ENCODE measurements at places on chromosomes 7 and 10. TPM values are rescaled to one million over a fixed set of nuclear protein-coding genes. Genes with fewer than 3 reads are reported as not detected.

ZNF92 gene
- total RNA-seq: 13.6 TPM

ASZ1 gene
- not detected for total RNA-seq

SORCS1 gene
- total RNA-seq: not detected

DNA sequence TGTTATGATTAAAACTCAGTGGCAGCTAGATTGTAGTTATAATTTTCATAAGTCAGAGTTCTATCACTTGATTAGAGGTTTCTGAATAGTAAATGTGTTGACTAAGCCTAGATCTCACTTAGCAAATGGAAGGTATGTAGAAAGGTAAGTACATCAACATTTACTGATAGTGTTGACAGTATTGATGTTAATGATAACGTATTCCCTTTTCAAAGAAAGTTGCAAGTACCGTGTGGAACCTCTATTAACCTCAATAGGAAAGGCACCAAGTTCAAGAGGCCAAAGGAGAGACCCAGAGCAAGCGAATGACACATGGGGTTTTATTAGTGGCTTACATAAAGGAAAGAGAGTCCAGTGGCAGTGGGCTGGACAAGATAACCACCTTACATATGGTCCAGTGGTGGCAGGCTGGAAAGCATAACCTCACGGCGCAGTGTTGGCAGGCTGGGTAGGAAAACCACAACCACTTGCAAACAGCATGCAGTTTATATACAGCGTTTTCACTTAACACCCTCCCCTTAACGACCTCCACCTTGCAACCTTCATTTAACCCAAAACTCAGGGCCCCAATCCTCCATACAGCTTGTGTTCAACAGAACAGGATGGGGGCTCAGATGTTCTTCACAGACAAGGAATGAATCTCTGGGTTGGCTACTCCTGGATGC, 611.0 kb downstream of the PARD3 start:
- H3K4me1 ChIP-seq: peaks cover 9% of the 10 kb centered on the region
- no peak for DNase-seq
- H3K27ac ChIP-seq: no peak overlapping the region
- no peaks in the 10 kb centered on the region for H3K36me3 ChIP-seq
- no peak overlapping the region for H3K4me3 ChIP-seq

DNA sequence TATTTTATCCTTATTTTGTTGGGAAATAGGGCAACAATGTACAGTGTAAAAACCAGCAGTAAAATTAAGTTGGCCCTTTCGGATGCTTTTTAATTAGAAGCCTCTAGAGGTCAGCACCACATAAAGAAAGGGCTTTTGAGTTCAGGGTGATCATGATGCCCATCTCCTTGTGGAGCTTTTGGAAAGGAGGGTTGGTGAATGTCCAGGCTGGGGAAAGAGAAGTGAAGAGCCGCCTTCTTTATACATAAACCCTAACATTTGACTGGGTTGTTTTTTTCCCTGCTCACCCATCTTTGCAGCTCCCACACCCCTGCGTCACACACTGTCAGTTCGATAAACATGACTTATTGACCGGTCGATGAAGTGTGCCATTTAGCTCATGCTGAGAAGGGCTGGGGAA, 29.8 kb downstream of the MTURN start:
- DNase-seq: no peak
- peaks cover 32% of the 10 kb centered on the region for H3K4me1 ChIP-seq
- H3K27me3 ChIP-seq: no peaks in the 10 kb centered on the region
- H3K4me3 ChIP-seq: no peak overlapping the region
- no peaks in the 10 kb centered on the region for H3K36me3 ChIP-seq

DNA sequence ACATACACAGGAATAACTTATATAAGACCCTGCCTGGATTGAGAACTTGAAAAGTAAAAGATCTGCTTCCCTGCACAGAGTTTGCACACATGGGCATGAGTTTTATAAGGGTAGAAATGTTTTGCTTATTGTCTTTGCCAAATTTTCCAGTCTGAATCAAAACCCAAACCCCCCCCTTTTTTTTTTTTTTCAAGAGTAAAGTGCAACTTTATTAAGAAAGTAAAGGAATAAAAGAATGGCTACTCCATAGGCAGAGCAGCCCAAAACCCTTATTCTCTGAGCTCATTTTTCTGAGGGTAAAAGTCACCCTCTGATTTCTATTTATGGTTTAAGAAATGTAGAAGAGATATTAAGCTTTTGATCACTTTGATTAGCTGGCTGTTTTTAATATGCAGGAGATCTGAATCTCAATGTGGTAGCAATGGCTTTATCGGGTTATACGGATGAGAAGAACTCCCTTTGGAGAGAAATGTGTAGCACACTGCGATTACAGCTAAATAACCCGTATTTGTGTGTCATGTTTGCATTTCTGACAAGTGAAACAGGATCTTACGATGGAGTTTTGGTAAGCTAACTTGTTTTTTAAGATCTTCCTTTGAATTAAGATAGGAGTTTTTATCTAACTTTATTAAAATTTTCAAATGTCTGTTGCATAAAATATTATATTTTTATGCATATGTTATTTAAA, 18.7 kb downstream of the MIOS start:
- DNase-seq: no peak
- H3K4me1 ChIP-seq: no peaks in the 10 kb centered on the region
- H3K27ac ChIP-seq: no peak overlapping the region
- no peak overlapping the region for H3K4me3 ChIP-seq

DNA sequence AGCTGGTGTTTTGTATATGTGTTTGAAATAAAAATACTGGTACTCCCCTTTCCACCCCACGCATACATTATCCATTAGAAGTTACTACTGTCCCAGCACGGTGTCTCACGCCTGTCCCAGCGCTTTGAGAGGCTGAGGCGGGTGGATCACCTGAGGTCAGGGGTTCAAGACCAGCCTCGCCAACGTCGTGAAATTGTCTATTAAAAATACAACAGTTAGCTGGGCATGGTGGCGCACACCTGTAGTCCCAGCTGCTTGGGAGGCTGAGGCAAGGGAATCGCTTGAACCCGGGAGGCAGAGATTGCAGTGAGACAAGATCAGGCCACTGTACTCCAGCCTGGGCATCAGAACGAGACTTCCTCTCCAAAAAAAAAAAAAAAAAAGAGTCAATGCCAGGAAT, 2.7 kb downstream of the HBP1 start:
- H3K27me3 ChIP-seq: no peaks in the 10 kb centered on the region
- H3K36me3 ChIP-seq: peaks cover 1% of the 10 kb centered on the region
- H3K4me1 ChIP-seq: peaks cover 46% of the 10 kb centered on the region

DNA sequence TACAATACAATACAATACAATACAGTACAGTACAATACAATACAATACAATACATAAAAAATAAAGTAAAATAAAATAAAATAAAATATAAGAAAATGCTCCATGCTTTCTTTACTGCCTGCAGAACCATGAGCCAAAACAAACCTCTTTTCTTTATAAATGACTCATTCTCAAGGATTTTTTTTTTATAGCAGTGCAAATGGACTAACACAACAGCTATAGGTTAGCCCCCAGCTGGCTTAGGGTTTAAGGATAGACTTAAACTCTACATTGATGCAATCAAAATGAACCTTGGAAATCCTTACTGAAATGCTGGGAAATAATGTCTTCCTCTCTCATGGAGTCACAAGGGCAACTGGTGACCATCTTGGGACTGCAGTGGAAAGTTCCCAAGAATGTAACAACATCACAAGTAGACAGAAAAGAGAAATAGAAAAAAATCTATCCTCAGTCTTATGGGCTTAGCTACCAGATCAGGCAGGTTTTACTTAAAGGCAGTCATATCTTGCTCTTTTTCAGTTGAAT, 348.9 kb downstream of the ARL4A start:
- no peak overlapping the region for H3K4me3 ChIP-seq
- no peaks in the 10 kb centered on the region for H3K36me3 ChIP-seq
- no peak for DNase-seq
- peaks cover 15% of the 10 kb centered on the region for H3K27me3 ChIP-seq
- no peak overlapping the region for H3K27ac ChIP-seq

DNA sequence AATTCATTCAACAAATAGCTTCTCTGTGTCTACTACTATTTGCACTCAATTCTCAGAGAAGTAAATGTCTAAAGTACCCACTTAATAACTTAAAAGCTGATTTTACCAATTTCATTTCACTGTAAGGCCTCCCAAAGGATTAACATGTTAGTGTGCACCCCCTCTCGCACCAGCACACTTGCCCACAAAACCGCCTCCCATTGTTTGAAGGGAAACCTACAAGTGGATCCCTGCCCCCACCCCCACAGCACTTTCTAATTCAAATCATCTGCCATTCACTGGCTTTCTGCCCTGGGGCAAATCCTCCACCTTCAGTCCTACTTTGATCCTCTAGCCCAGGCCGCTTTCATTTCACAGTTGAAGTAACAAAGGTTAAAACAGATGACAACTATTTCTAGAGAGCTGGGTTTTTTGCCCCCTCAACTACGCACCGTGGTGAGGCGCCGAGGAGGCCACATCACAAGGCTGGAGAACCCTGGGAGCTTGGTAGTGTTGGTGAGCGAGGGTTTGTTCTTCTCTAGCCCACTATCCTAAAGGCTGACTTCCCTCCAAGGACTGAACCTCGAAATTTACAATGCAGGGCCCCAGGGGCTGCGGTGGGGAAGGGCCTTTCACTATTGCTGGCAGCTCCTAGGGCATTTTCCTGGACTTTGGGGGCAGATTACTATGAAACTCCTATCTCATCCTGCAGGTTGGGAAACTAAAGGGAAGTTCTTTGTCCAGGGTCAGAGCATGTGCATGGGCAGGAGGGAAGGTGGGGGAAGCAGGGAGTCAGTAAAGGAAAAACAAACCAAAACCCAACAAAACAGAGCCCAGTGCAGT, 517.4 kb upstream of the ZMIZ1 start:
- H3K27me3 ChIP-seq: peaks cover 5% of the 10 kb centered on the region
- peaks cover 1% of the 10 kb centered on the region for H3K36me3 ChIP-seq
- no peaks in the 10 kb centered on the region for H3K4me1 ChIP-seq
- no peak overlapping the region for H3K4me3 ChIP-seq

DNA sequence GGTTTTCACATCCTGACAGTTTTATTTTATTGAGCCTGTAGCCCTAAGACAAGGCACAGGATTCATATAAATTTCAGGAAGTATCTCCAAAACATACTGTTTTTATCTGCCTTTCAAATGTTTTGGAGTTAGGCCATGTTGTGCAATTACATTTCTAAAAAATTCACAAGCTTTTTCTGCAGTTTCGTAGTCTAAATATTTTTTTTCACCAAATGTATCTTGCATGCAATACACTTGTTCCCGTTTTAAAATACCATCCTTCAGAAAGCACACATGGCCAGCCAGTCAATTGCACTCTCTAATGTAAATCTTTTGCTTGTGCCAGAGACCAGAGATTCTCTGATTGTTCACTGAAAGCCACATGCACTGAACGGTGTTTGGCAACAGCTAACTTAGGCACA, 161.5 kb upstream of the PRKCQ start:
- no peak for DNase-seq
- no peaks in the 10 kb centered on the region for H3K36me3 ChIP-seq
- peaks cover 5% of the 10 kb centered on the region for H3K4me1 ChIP-seq
- no peak overlapping the region for H3K27ac ChIP-seq

- H3K36me3 ChIP-seq: no peaks in the 10 kb centered on the region
- no peak overlapping the region for H3K4me3 ChIP-seq
- H3K4me1 ChIP-seq: no peaks in the 10 kb centered on the region
- no peak overlapping the region for H3K27ac ChIP-seq
- DNase-seq: no peak
Measured at GRCh38 chr10:61257956-61258496, 195.2 kb downstream of the TMEM26 start.

DNA sequence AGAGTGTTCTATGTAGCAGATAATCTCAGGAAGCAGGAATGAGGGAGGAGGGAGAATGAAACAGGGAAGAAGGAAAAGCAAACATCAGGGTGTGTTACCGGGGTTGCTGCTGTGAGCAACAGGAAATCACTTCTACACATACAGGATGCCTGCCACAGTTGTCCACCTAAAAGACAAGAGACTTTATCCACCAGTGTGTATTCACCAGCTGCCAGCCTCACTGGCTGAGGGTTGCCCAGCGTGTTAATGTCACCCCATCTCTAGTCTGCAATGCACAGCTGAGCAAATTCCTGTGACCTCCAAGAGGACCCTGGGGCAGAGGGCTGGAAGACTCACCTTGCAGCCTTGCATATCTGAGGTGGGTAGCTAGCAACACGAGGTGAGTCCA, 183.7 kb downstream of the GPAM start:
- peaks cover 6% of the 10 kb centered on the region for H3K27me3 ChIP-seq
- H3K36me3 ChIP-seq: no peaks in the 10 kb centered on the region
- H3K4me1 ChIP-seq: no peaks in the 10 kb centered on the region
- DNase-seq: no peak
- no peak overlapping the region for H3K4me3 ChIP-seq

DNA sequence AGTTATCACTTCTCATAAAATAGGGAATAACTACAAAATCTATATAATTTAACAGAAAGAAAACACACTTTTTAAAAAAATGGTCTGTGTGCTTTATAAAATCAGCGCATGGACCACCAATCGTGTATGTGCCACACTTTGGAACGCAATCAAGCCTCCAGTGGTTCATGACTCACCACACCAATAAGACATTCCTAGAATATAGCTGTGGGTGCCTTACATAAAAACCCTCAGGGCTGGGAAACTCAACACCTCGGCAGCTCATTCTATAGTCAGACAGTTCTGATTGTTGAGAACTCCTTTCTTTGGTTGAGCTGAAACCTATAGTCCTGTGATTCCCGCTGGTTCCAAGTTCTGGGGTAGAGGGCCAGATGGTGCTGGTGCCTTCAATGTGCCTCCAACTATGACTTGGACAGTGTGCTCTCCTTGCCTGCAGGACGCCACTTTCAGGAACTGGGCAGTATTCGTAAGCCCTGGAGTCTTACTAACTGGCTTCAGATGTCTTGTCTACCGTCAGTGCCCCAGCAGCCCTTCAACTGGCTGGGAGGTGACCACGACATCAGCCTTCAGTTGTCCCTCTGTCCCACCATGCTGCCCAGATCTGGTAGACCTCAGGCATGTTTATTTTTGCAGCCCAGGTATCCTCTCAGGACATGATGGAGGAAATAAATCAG, 135.7 kb upstream of the GDF10 start:
- no peaks in the 10 kb centered on the region for H3K36me3 ChIP-seq
- peaks cover 24% of the 10 kb centered on the region for H3K4me1 ChIP-seq
- H3K27me3 ChIP-seq: no peaks in the 10 kb centered on the region
- DNase-seq: no peak
- no peak overlapping the region for H3K27ac ChIP-seq

DNA sequence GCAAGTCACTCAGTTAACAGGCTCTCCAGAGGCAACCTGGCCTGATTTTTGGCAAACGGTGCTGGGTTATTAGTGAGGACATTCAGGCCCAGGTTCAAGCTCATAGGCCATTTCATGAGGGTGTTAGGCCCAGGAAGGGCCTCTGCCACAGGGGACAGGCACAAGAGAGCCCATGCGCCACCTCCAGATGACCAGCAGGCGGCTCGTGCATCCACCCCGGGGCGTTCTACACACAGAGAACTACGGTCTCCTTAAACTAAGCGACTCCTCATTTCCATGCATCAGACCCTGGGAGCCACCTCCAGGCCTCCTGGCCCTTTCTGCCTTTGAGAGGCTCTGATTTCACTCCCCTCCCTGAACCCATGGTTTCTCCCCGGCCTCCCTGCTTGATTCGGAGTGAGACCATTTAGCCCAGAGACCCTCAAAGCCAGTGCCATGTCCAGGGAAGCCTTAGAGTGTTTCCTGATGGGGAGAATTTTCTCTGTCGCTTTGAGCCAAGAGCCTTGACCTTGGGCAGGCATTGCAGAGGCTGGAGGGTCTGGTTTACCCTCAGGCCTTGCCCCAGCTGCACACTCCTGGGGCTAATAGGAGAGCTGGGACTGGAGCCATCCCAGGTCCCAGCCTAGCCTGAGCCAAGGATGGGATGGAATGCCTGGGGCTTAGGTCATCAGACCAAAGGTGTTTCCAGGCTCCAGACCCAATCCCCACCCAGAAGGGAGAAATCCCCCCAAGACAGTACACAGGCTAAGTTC, 188.0 kb downstream of the GRID1 start:
- no peaks in the 10 kb centered on the region for H3K27me3 ChIP-seq
- no peaks in the 10 kb centered on the region for H3K4me1 ChIP-seq
- H3K27ac ChIP-seq: no peak overlapping the region
- H3K36me3 ChIP-seq: no peaks in the 10 kb centered on the region

Data from activated naive CD4-positive, alpha-beta T cell treated with anti-CD3 and anti-CD28 coated beads for 36 hours (primary cell).